Fibroblast of skin of right quadriceps (primary cell): ENCODE measurements at places on chromosomes 3 and 15.

- peak; percentile 86 for DNase-seq
These were observed 100.7 kb downstream of the ASB7 start for GRCh38 chr15:100703032-100703578.

GRCh38 chr3:134761213-134761612 lies 33.8 kb upstream of the EPHB1 start:
- DNase-seq: no peak

- DNase-seq: no peak
These were observed 36.9 kb downstream of the LIMD1 start for GRCh38 chr3:45631486-45631885.

DNA sequence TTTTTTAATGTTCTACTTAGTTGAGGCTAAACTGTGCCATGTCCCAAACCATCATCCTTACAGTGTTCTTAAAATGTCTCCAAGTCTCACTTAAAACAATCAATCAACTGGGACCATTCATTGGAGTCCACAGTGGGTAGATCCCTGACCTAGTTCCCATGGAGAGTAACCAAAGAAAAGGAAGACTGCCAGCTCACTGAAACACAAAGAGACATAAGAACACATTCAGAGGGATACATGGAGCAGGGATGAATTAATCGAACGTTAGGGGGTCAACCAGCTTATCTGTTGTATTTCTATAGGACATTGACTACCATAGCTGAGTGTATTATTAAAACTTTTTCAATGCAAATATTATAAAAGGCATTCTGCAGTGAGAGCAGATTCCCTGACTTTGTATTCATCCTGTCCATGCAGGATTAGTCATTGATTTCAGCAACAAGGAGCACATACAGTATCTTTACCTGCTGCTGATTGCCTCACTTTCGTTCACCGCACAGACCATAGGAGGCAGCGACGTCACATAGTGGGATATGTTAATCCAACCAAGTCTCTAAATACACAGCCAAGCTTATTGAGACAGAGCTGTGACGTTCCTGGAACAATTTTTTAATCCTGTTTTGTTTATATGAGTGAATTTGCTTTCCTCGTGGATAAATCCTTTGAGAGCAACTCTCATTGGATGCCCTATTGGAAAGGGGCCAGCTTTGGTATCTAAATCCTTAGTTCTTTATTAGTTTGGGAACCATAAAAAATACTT lies 364.9 kb upstream of the RBMS3 start:
- DNase-seq: peak; percentile 71

- DNase-seq: no peak
These were observed 819 bp upstream of the PLXNB1 start for GRCh38 chr3:48430708-48431101.

DNA sequence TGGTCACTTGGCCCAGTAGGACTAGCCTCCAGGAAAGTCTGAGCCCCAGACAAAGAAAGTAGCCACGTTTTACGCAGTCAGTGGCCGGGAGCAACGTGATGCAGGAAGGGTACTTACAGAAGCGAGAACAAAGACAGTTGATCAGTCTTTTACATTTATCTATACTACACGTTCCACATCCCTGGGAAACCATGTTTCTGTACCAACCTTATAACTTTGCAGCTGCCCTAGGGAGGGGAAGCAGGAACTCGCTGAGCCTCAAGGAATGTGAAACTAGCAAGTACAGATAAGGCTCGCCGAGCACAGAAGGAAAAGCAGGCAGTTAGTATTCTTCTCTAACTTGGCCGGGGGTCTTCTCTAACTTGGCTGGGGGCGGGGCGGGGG lies 3.4 kb upstream of the KNL1 start:
- DNase-seq: no peak

GRCh38 chr3:155554777-155555451 lies 190.0 kb downstream of the PLCH1 start:
- no peak for DNase-seq

- DNase-seq: peak; percentile 66
These were observed 25.7 kb downstream of the FAM3D start for GRCh38 chr3:58640700-58641372.

GRCh38 chr3:46931631-46932331 lies 44.8 kb downstream of the CCDC12 start:
- no peak for DNase-seq

DNA sequence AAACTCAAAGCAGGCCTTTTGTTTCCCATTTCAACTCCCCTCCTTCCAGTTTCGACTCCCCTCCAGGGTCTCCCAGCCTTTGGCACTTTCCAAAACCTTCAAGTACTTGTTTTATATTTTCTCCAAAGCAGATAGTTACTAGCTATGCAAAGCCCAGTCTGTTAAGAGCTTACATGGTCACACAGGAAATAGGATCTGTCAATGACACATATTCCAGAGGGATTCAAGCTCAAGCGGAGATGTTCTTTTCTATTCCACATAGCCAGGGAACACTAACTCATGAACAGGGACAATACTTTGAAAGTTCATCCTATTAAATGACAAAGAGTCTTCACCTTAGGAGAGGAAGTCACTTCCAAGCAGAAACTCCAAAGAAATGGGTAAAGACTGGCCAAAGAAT lies 18.6 kb downstream of the SUCLG2 start:
- DNase-seq: peak; percentile 41

- DNase-seq: peak; percentile 45
These were observed 32.9 kb upstream of the MBNL1 start for GRCh38 chr3:152235709-152236298.

- DNase-seq: no peak
These were observed 134.5 kb downstream of the IGF1R start for GRCh38 chr15:98782801-98783200.

DNA sequence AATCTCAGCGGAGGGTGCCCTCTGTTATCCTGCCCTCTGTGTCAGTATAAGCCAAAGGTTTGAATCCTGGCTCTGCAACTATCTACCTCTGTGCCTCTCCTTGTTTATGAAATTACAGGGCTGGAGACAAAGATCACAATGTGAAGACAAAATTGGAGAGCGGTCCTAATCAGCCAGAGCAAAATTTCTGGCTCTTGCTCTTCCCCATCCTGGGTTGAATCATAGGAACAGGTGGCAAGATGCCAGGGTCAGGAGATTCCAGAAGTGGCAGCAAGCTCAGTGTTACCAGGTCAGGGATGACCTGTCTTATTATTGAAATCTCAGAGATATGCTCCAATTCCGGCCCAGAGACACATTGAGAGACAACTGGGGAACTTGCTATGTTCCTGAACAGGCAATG lies 2.3 kb upstream of the CCR2 start:
- no peak for DNase-seq

- DNase-seq: peak; percentile 61
These were observed 98.3 kb upstream of the CBLB start for GRCh38 chr3:105967117-105967516.

DNA sequence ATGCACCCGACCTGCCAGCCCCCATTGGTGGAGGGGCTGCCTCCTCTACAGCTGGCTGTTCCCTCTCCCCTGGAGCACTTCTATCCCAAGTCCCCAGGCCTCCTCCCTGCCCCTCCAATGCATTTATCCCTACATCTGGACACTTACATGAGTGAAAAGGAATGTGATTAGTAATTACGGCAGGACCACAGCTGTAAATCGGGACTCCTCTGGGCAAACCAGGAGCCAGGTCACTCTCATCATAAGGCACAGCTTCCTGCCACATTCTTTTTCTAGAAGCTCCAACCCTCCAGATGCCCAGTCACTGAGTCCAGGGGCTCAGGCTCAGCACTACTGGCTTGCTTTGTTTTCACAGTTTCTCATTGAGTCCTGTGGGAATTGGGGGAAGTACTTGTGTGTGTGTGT lies 54.3 kb downstream of the IL20RB start:
- DNase-seq: peak; percentile 82

DNA sequence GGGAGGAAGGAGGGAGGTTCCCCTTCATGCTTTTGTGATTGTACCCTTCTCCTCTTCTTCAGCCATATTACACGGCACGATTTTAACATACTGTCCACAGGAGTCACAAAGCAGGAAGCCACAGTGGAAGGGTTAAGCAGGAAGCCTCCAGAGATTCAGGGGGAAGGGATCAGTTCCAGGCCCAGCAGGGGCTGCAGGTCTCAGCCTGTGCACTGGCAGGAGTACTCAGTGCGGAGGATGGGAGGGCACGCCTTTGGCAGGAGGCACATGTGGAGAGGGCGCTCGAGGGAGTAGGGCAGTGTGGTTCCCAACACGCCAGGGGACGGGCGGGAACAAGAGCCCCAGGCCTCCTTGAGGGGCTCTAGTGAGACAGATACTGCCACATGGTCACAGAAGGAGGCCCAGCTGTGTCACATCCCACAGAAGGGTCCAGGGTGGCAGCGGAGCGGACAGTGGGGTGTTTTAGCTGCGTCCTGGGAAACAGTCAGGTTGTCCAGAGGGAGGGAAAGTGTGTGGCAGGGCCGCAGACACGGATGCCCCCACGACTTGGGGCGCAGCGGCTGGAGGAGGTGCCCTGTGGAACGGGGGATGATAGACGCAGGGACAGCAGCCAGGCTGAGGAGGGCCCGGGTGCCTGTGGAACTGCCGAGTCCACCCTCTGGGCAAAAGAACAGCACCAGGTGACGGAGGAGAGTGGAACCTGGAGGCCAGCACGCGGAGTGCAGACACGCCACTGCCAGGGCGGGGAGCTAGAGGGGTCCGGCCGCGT lies 77.5 kb downstream of the CHSY1 start:
- DNase-seq: no peak

GRCh38 chr15:32694222-32694983 lies 23.4 kb upstream of the GREM1 start:
- DNase-seq: no peak

DNA sequence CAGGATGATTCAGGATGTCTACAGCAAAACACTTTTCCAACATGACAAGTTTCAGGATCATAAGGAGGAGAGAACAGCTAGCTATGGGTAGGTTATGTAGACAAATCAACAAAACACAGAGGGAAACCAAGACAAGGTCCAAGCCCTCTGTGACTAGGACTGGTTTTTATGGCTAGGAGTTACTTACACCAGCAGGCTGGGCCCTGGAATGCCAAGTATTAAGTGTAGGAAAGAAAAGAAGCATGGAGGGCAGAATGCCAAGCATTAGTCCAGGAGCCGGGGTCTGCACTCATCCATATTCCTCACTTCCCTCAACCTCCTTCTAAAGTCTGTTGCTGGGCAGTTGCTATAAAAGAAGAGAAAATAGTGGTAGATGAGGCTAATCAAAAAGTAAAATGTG lies 35.3 kb upstream of the PPP2R3A start:
- peak; percentile 12 for DNase-seq
